ENCODE measurements at places on chromosomes 13 and 19.

DNA sequence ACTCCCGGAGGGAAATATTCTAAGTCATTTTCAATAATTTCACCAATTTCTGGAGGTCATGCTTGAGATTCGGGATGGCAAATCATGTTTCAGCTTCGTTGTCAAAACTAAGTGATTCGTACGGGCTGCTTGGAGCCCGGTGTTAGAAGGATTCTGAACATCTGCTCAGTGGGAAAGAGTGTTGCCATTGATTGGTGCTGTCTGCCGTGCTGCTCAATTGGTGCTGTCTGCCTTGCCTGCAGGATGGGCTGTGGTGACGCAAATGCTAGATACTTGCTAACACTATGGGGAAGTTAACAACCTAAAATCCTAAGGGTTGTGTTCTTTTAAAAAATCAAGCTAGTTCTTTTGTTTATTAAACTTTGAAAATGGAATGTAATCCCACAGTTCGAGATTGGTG lies 17.3 kb upstream of the CACNG8 start:
- no peak for DNase-seq

DNA sequence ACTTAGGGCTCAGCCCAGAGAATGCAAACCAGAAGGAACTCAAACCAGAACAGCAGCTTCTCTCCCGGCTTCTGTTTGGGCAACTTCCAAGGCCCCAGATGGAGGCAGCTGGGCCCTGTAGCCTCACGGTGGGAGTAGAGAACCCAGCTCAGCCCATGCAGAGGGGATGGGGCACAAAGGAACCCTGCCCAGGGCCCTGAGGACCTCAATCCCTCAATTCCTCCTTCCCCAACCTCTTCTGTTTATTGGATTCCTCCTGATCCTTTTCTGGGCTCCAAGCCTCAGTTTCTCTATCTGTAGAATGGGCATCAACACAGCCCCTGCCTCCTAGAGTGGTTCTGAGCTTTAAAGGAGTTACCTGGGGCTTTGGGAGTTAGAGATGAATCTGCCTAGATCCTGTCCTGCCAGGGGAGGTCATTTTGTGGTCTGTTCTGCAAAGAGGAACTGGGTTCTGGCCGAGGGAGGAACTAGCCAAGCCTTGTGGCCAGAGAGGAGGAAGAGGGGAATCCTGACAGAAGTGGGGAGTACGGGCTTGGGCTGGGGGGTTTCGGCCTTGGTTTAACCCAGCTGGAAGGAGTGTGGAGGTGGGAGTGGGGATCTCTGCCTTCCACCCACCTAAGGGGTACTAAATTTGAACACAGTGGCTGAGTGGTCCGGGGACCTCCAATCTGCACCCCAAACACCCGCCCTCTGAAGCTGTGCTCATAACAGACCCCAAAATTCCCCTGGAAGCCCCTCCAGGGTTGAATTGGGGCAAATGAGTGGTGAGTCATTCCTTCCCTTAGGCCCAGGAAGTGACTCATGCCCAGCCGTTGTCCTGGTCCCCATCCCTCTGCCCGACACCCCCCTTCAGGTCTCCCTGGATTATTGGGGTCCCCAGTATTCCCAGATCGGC lies 2.7 kb downstream of the ADGRE5 start:
- no peak for DNase-seq

DNA sequence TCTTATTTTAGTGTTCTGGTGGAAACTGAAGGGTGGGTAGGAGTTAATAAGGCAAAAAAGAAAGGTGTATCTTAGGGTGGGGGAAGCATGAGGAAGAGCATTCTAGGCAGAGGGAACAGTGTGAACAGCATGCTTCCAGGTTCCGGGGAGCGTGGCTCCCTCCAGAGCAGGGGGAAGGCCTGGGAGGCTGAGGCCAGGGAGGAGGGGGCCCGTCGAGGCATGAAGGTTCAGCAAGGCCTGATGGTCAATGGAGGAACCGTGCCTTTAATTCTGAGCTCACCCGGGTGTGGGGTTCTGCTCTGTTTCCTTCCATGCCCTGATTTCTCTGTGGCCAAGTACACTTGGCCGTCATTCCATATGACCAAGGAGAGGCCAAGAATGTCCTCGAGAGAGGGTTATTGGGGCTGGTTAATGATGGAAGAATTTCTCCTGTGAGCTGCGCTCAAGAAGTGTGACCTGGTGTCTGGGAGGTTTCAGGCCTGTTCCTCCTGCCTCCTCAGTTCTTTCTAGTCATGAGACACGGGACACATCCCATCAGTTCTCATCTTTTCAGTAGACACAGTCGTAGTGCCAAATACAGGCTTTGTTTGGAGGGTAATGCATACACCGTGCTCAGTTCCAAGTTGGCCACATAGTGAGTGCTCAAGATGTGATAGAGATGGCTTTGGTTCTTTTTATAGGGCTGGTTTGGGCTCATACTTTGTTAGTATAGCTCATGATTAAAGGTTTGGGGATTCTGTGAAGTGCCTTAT lies 73.6 kb downstream of the SIPA1L3 start:
- DNase-seq, result no peak

DNA sequence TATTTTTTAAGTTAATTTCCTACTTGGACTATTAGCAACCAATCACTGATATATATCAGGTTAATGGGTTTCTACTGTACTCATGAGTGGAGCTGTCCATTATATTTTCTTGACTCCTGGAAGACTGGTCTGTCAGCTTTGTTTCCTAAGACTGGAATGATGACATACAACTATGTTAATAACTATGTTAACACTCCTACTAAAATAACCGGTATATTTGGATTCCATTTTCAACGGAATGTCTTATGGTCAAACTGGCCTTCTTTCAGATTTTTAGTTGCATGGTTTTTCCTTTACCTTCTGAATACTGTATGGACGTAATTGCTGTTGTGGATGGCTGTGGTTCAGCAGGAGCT lies 45.8 kb upstream of the GPI start:
- no peak for DNase-seq

DNA sequence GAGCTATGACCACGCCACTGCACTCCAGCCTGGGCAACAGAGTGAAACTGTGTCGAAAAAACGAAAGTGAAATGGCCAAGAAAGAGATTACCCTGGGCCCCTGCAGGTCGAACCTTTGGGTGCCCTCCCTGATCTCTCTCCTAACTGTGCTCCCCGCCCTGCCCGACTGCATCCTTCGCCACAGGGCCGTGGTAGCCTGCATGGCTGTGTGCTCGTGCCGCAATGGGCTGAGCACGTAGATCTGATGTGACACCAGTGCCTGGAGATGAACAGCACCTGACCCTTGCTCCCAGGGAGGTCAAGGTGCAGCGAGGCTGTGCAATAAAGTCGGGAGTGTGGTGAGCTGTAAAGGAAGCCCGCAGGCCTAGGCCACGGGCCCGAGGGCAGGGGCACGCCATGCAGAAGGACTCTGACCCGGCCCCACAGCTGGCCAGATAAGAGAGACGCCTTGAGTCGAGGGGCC lies 60.2 kb downstream of the PEX11G start:
- no peak for DNase-seq

GRCh38 chr13:75687150-75687763 lies 51.1 kb downstream of the LMO7 start:
- no peak for DNase-seq

DNA sequence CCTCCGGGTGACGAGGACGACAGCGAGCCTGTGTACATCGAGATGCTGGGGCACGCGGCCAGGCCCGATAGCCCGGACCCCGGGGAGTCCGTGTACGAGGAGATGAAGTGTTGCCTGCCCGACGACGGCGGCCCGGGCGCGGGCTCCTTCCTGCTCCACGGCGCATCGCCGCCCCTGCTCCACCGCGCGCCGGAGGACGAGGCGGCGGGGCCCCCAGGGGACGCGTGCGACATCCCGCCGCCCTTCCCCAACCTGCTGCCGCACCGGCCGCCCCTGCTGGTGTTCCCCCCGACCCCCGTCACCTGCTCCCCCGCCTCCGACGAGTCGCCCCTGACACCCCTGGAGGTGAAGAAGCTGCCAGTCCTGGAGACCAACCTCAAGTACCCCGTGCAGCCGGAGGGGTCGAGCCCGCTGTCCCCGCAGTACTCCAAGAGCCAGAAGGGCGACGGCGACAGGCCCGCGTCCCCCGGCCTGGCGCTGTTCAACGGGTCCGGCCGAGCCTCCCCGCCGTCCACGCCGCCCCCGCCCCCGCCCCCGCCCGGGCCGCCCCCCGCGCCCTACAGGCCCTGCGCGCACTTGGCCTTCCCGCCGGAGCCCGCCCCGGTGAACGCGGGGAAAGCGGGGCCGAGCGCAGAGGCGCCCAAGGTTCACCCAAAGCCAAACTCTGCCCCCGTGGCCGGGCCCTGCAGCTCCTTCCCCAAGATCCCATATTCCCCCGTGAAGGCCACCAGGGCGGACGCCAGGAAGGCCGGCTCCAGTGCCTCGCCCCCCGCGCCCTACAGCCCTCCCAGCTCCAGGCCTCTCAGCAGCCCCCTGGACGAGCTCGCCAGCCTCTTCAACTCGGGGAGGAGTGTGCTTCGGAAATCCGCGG lies 511.3 kb downstream of the MYO16 start:
- DNase-seq, result no peak

DNA sequence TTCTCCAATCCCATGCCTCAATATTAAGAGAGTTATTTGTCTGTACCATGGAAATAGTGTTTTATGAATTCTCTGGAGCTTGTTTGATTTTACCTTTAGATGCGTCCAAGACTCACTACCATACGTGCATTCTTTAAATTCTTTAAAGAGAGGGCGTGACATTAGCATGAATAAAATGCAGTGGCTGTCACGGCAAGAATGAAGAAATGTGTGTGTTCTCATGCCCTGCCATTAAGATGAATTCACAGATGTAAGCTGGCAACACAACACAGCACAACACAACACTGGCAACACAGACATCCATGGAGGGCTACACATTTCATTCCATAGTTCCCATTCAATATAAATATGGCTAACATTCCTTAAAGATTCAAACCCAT lies 213.4 kb downstream of the ENOX1 start:
- no peak for DNase-seq

DNA sequence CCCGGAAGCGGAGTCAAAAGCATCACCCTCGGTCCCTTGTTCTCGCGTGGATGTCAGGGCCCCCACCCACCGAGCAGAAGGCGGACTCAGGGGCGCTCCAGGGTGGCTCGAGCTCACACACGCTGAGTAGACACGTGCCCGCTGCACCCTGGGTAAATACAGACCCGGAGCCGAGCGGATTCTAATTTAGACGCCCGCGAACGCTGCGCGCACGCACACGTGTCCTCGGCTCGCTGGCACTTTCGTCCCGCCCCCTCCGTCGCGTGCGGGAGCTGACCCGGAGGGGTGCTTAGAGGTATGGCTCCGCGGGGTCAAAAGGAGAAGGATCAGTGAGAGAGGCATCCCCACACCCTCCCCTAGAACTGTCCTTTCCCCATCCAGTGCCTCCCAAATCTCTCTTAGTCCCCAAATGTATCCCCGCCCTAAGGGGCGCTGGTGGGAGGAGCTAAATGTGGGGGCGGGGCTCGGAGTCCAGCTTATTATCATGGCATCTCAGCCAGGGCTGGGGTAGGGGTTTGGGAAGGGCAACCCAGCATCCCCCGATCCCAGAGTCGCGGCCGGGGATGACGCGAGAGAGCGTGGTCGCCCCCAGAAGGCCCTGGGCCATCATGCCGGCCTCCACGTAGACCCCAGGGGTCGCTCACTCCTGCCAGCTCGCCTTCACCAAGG lies 451 bp upstream of the ICAM5 start:
- DNase-seq, result no peak

Data from hypothalamus (tissue), 51 donors.